HCEC 1CT (cell line): ENCODE measurements at places on chromosomes 13 and 19.

GRCh38 chr13:93249364-93250306 is 23.0 kb downstream of the GPC6 start:
- DNase-seq: peak; percentile 96

- DNase-seq: no peak
These were observed 11.0 kb upstream of the ZNF766 start for GRCh38 chr19:52258426-52258825.

DNA sequence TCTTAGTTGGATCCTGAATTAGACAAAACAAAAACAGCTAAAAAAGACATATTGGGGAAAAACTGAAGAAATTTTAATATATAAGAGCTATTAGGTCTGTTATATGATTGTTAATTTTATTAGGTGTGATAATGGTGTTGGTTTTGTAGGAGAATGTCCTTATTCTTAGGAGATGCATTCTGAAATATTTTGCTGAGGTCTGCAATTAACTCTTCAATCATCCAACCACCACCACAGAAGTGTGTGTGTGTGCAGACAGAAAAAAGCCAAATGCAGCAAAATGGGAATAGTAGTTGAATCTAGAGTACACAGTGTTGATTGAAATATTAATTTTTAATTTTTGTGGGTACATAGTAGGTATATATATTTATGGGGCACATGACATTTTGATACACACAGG is 12.1 kb upstream of the KBTBD7 start:
- DNase-seq: no peak

- no peak for DNase-seq
These were observed 125.2 kb upstream of the ZNF91 start for GRCh38 chr19:23520441-23520840.

DNA sequence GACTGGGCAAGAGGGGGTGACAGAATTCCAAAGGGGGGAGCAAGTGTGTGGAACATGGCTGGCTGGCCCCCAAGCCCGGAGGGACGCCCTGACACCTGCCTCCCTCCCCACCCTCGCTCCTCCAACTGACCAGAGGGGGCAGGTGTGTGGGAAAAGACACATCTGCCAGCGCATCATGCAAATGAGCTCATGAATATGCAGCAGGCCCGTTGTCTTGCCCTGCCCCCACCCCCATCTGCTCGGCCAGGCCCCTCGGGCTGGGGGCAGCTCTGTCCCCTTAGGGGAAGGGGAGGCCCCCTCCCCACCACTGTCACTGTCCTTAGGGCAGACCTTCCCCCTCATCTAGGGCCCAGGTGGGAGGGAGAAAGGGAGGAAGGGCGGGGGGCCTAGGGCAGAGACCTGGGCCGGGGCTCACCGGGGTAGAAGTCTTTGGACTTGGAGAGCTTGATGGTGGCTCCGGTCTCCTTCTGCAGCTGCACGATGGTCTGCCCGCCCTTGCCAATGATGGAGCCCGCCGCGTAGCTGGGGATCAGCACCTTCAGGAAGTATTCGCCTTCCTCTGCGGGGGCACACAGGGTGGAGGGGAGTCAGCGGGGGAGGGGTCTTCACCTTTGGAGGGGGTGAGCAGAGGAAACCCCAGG is 12.9 kb downstream of the NOVA2 start:
- no peak for DNase-seq

DNA sequence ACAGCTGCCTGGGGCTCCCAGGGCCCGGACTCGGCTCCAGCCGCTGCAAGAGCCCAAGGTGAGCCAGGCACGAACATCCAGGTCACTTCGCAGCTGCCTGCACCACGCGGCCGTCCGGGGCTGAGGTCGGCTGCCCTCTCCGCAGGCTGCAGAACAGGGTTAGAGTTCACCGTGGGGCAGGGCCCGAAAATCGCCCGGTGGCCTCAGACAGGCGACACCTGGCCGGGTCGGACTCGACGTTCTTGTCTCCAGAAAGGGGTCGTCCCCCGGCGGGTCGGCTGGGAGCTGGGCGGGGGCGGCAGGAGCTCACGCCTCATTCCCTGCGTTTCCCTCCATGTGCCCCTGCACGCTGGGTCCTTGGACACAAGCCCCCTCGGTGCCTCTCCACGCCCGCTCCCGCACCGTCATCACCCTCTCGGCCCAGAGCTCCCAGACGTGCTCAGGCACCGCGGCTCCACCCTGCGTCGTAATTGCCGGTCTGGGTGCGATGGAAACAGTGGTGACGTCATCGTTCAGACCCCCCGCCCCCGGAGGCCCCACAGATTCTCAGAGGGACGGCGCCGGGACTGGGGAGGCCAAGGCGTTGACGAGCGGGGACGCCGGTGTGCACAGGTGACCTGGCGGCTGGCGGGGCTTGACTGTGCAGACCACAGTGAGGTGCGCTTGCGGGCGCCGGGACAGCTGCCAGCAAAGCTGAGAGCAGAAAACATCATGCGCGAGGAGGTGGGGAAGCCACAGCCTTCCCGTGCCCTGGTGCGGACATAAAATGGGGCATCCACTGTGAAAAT is 4.0 kb upstream of the GRIN3B start:
- no peak for DNase-seq

DNA sequence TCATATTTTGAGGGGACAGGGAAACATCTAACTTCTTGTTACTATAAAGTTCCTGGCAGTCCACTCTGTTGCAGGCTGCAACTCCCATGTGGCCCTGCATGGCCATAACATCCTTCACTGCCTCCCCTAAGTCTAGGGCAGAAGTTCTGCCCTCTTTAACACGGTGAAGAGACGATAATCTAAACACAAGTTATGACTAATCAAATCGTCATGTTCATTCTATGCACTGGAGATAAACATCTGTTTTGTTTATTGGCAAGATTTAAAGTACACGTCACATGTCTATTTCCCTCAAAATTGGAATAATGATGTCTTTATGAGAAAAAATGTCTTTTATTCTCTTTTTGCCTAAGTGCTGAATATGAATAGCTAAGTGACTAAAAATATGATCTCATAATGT is 1629.4 kb downstream of the PCDH9 start:
- DNase-seq: peak; percentile 84

DNA sequence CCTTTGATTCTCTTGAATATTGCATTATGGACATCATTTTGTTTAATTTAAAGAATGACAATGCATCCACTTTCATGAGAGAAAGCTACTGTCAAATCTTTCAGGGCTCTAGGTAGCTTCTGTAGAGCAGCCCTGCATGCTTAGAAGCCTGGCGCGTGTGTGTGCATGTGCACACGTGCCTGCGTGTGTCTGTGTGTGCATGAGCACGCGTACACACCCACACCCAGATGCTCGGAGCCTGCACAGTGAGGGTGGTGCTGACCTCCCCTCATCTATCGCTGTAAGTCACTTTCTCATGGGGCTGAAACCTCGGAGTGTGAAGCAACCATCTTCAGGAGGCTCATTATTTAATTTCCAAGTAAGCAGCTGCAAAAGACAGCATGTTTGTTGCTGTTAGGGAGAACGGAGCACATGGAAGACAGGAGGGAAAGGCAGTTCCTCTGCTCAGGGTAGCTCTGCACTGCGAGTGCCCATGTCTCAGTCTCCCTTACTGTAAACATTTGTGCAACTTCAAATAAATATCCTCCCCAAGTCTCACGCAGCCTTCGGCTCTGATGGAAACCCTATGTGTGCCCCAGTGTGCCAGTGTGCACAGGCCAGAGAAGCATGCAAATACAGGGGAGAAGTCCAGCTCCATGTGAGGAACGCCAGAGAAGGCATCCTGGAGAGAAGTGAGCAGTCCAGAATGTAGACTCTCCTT is 22.8 kb downstream of the TSHZ3 start:
- no peak for DNase-seq

- no peak for DNase-seq
These were observed 46.5 kb upstream of the TFDP1 start for GRCh38 chr13:113537909-113538688.

DNA sequence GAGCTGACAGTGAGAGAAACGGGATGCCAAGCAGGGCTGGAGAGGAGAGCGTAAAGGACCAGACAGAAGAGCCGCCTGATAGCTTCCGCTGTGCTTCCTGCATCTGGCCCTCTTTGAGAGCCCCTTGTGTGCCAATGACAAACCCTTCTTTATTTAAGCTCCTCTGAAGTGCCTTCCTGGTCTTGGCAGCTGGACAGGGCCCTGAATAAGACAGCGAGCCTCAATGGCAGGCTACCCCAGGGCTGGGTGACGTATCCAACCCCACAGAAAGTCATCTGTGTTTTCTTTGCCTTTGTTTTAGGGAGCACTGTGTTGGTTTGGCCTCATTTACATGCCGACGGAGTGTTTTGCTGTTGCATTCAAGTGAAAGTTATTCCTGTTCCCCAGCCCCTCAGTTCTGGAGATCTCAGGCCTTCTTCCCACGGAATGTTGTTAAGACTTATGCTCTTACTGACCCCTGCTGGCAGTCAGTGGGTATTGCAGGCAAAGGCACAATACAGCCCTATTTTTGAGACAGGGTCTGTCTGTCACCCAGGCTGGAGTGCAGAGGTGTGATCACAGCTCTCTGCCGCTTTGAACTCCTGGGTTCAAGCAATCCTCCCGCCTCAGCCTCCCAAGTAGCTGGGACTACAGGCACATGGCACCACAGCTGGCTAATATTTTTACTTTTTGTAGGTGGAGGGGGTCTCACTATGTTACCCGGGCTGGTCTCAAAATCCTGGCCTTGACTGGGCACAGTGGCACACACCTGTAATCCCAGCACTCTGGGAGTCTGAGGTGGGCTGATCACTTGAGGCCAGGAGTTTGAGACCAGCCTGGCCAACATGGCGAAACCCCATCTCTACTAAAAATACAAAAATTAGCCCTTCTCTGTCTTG is 16.8 kb downstream of the CCL25 start:
- no peak for DNase-seq

DNA sequence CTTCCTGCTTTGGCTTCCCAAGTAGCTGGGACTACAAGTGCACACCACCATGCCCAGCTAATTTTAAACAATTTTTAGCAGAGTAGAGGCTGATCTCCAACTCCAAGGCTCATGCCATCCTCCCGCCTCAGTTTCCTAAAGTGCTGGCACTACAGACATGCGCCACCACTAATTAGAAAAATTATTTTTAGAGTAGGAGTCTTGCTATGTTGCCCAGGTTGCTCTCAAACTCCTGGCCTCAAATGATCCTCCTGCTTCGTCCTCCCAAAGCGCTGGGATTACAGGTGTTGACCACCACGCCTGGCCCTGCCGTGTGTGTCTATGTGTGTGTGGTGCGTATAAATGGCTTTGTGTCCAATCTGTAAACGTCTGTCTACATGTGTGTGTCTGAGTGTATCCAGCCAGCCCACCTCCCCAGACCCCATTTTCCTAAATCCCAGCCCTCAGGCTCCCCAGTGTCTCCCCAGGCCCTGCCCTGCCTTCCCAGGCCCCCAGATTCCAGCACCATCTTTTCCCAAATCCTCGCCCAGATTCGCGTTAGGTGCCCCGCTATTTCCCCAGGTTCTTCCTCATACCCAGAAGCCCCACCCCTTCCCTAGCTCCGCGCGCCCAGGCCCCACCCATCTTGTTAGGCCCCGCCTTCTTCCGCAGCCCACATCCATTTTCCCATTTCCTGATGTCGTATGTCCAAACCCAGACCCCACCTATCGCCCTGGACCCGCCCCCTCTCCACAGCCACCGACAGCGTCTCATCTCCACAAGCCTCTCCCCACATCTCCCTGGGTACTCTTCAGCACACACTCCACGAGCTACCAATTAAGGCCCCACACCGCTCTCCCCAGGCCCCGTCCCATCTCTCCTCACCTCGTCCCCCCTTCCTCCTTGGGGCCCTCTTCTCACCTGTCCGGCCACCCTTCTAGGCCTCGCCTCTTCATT is 24.9 kb downstream of the SLC8A2 start:
- no peak for DNase-seq

- no peak for DNase-seq
These were observed 26.2 kb downstream of the TMEM161A start for GRCh38 chr19:19111967-19112580.

GRCh38 chr13:82962397-82962796 is 919.9 kb downstream of the SLITRK1 start:
- DNase-seq: no peak

GRCh38 chr19:18741124-18742121 is 49.7 kb downstream of the COMP start:
- no peak for DNase-seq

DNA sequence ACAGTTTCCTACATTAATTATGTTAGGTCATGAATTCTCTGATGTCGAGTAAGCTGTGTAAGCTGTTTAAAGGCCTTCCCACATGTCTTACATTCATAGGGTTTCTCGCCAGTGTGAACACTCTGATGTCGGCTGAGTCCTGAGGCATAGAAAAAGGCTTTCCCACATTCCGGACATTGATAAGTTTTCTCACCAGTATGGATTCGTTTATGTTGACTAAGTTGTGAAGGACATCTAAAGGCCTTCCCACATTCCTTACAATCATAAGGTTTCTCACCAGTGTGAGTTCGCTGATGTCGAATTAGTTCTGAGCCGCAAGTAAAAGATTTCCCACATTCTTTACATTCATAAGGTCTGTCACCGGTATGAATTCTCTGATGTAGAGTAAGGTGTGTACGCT is 24.9 kb downstream of the ZNF850 start:
- no peak for DNase-seq

DNA sequence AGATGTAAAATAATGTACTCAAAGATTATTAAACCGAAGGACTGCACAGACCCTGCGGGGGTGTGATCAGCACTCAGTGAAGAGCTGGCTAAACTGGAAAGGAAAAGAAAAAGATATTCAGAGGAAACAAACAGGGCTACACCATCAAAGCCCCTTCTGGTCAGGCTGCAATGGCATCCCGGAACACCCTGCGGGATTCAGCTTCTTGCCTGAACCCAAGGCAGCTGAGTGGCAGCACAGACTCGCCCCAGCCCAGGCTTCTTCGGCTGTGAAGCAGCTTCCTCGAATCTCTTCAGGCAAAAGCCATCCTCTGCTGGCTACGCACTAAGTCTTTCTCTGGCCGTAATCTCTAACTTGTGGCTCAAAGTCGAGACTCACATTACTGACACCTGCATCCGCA is 220.9 kb downstream of the TEX29 start:
- no peak for DNase-seq

DNA sequence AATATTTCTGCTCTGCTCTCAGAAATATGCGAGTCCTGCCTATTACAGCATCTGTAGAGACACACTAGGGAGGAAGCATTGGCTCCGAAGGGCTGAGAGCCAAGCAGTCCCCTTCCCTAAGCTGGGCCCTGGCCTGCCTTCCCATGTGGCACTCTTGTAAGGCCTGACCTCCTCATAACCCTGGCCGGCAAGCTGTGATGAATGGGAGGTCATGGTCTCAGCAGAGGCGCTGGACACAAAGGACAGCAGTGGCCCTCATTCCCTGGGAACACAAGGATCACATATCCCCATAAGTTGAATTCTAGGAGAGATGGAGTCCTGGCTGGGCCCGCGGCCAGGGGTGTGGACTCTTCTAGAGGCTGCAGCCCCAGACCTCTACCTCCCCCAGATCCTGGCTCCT is 483.3 kb downstream of the ZNF536 start:
- DNase-seq: no peak
